ENCODE measurements at places on chromosomes 13 and 19. TPM values are rescaled to one million over a fixed set of nuclear protein-coding genes. Genes with fewer than 3 reads are reported as not detected.

The BBC3 gene
- 84.2 TPM for total RNA-seq

DNA sequence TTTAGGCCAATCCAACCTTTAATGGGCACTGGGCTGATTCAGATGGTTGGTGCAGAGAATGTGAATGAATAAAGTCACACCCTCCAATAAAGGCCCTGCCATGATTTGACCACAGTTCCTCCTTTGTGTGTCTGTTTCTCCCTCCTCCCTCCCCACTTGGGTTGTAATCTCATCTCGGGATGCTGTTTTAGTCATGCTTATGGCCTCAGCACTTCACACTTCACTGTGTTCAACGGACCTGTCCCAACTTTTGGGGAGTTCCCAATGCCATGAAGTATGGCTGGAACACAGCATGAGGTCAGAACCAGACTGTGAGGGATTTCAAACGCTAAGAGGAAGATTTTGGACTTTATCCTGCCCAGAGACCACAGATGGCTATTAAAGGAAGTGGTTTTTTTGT lies 5.6 kb upstream of the RAB8A start:
- DNase-seq, result no peak

DNA sequence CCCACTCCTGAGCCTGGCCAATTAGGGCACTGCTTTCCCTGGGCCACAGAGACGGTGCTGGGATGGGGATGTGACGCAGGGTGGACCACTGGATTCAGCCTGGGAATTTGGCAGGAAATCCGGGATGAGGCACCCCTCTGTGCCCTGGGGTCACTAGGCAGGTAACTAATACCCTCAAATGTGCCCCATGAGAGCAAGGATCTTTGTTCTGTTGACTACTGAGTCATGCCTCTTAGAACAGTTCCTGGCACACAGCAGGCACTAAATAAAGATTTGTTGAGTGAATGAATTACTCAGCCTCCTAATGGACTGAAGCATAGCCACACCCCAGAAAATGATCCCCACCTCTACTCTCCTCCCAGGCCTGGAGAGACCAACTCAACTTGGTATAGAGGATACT lies 15.9 kb downstream of the OPA3 start:
- no peak for DNase-seq

DNA sequence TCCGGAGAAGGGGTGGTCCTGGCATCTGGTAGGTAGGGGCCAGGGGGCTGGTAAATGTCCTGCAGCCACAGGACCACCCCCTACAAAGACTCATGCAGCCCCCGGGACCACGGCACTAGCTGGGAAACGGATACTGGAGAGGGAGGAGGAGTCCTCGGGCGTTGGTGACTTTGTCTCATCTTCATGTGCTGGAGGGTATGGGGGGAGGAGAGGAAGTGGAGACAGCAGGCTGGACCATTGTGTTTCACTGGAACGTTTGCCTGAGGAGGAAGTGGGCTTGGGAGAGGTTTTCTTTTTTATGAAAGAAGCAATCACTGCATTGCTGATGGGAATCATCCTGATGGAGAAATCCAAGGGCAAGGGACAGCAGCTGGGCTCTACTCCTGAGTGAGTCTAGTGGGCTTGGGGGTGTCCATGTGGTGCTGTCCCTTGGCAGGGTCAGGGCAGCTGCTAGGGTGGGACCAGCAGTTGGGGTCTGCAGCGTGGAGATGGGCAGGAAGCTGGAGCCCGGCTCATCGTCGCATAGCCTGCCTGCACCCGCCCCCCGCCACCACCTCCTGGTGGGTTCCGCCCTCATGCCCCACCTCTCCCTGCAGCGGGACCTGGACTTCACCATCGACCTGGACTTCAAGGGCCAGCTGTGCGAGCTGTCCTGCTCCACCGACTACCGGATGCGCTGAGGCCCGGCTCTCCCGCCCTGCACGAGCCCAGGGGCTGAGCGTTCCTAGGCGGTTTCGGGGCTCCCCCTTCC lies 1.7 kb upstream of the ADM5 start:
- no peak for DNase-seq
